Tibial artery (tissue), 4 donors: ENCODE measurements at places on chromosomes 4 and X.

DNA sequence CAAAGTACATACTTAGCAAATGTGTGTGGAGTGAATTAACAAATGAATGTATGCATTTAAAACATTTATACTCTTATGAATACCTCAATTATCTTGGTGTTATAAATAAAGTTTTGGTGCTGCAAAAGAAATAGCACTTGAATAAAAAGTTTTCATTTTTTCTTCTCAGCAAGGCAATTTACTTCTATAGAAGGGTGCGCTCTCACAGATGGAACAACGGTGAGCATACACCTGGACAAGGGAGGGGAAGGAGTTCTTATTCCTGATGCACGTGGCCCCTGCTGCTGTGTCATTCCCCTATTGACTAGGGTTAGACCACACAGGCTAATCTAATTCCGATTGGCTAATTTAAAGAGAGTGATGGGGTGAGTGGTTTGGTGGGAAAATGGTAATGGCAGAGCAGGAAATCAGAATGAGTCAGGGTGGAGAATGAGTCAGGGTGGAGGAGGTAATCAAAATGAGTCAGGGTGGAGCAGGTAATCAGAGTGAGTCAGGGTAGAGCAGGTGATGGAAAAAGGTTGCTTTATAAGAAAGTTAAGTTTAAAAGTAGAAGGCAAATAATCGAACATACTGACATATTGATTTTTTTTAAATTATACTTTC lies 28.2 kb upstream of the PGK1 start:
- no peak for DNase-seq
- no peak overlapping the region for H3K27ac ChIP-seq
- no peaks in the 10 kb centered on the region for H3K4me1 ChIP-seq
- H3K27me3 ChIP-seq: no peaks in the 10 kb centered on the region
- no peaks in the 10 kb centered on the region for H3K36me3 ChIP-seq

DNA sequence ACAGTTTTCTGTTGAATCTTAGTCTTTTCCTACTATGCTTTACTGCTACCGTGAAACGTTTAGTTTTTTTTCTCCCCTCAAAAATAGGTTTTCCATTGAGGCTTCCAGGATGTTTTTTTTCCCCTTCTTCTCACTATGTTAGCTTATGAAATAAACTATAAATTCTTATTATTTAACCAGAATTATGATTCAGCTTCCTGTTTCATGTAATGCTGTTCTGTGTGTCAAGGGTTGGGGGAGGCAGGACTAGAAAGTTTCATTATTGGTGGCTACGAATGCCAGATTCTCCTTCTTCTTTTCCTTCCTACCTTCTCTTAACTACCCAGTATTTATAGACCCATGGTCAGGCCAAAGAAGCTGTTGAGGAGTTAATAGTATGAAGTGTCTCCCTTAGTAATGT lies 11.8 kb downstream of the CLCN5 start:
- no peaks in the 10 kb centered on the region for H3K36me3 ChIP-seq
- H3K27ac ChIP-seq: no peak overlapping the region
- no peaks in the 10 kb centered on the region for H3K27me3 ChIP-seq
- DNase-seq: no peak

DNA sequence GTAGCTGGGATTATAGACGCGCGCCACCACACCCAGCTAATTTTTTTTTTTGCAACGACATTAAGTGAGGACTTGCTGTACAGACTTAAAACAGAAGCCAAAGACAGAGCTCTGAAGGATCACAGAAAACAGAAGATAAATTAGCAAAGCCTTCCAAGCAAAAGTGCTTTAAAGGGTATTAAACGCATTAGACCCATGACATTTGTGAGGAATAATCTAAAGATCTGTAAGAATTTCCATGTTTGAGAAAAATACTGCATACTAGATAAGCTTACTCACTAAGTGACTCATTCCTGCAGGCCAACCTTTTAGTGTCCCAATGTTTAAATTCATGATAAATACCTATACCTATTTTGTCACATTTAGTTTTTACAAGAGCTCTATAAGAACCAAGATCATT lies 27.4 kb downstream of the SMARCA1 start:
- peaks cover 4% of the 10 kb centered on the region for H3K36me3 ChIP-seq
- no peak overlapping the region for H3K27ac ChIP-seq

GRCh38 chrX:633985-634958 lies 3.7 kb downstream of the SHOX start:
- no peak overlapping the region for H3K4me3 ChIP-seq
- no peaks in the 10 kb centered on the region for H3K36me3 ChIP-seq
- DNase-seq: no peak
- H3K27ac ChIP-seq: no peak overlapping the region
- H3K4me1 ChIP-seq: peaks cover 3% of the 10 kb centered on the region

GRCh38 chr4:165540206-165540830 lies 161.5 kb downstream of the CPE start:
- no peak for DNase-seq
- no peaks in the 10 kb centered on the region for H3K27me3 ChIP-seq
- H3K4me1 ChIP-seq: no peaks in the 10 kb centered on the region
- H3K27ac ChIP-seq: no peak overlapping the region
- H3K36me3 ChIP-seq: no peaks in the 10 kb centered on the region
- no peak overlapping the region for H3K4me3 ChIP-seq

DNA sequence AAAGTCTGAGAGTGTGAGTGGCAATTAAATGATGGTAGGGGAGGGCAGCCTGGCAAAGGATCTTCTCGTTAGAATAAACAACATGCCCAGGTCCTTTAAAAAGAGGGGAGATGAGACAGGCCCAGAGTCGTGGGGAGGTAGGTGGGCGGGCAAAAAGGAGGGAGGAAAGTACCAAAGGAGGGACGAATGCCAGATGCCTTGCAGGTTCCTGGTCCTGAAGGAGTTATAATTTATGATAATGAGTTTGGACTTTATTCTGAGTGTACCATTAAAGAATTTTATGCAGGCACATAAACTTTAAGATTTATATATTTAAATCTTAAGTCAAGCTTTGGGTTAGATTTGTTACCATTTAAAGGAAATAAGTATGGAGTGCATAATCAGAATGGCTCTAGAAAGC lies 62.3 kb upstream of the SMARCA5 start:
- DNase-seq: no peak
- no peak overlapping the region for H3K27ac ChIP-seq
- no peaks in the 10 kb centered on the region for H3K27me3 ChIP-seq
- peaks cover 12% of the 10 kb centered on the region for H3K36me3 ChIP-seq
- no peak overlapping the region for H3K4me3 ChIP-seq
- no peaks in the 10 kb centered on the region for H3K4me1 ChIP-seq

DNA sequence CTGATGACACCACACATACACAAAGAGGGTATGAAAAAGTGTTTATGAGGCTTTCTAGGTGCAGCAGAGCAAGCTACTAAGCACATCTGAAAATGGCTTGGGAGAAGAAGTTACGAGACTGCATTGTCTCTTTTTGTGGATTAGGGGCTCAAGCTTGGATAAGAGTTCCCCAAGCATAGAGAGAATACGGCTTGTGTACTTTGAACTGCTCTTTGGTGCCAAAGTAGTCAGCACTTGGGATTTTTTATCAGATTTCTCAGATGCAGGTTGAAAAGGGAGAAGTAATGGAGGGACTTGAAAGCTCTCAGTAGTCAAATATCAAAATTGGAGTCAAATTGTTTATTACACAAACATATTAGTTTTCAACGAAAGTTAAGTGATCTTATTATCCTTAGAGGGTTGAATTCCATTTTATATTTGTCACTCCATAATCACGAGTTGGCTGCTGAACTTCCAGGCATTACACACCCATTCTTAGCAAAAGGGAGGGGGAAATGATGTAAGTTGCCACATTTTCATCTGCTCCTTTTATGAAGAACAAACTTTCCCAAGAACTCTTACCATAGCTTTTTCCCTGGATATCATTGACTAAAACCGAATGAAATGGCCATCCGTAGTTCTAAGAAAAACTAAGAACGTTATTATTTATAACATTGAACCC lies 1904.9 kb downstream of the PCDH7 start:
- no peak overlapping the region for H3K4me3 ChIP-seq
- no peak for DNase-seq
- H3K4me1 ChIP-seq: no peaks in the 10 kb centered on the region
- no peaks in the 10 kb centered on the region for H3K27me3 ChIP-seq
- no peak overlapping the region for H3K27ac ChIP-seq

DNA sequence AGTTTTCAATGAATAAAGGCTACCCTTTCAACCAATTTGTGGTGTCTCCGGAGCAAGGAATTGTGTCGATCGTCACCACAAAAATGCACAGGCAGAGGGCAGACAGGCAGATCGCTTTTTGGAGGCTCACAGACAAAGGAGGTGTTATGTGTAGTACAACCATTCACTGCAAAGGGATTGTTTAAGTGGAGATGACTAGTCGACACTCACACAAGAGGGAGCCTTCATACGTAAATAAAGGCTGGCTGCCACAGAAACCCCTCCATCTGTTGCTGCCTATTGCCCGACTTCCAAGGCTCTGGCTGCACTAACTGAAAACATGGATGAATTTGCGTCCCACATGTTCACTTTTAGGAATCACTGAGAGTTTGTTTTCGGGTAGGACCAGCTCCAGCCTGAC lies 281.1 kb downstream of the NKX6-1 start:
- no peaks in the 10 kb centered on the region for H3K36me3 ChIP-seq
- H3K27ac ChIP-seq: no peak overlapping the region
- H3K4me1 ChIP-seq: no peaks in the 10 kb centered on the region

DNA sequence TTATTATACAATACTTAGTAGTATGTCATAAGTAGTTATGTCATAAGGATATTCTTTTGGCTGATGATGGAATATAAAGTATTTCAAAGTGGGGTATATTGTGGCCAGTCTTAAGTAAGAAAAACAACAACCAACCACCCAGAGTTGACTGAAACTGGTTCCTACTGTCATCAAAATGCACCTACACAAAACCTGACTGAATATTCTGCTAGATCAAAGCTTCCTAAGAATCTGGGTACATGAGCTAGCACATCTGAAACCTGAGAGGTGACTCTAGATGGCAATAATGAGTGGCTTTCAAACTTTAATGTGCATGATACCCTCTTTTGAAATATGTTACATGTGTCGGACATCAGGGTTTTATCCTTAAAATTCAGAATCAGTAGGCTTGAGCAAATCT lies 60.4 kb downstream of the REELD1 start:
- no peaks in the 10 kb centered on the region for H3K36me3 ChIP-seq
- no peaks in the 10 kb centered on the region for H3K27me3 ChIP-seq
- DNase-seq: no peak
- no peak overlapping the region for H3K27ac ChIP-seq

DNA sequence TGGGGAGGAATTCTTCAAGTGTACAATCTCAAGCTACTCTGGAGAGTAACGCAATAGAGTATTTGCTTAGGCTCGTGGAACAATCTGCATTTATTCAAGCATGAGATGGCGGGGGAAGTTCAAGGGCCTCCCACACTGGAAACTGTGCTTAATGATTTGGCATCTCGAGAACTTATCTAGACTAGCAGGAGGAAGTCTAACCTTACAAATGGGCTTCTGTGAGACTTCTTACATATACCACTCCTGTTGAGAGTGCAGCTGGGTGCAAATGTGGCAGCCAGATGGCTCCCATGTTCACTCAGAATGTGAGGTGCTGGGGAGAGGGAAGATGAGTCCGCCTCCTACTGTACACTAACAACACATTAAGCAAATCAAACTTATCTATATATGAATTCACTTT lies 29.3 kb upstream of the PTPN13 start:
- H3K36me3 ChIP-seq: no peaks in the 10 kb centered on the region
- H3K4me3 ChIP-seq: no peak overlapping the region
- H3K27me3 ChIP-seq: no peaks in the 10 kb centered on the region
- no peak for DNase-seq
- H3K4me1 ChIP-seq: no peaks in the 10 kb centered on the region

- no peak overlapping the region for H3K27ac ChIP-seq
- H3K27me3 ChIP-seq: peaks cover 62% of the 10 kb centered on the region
- no peak overlapping the region for H3K4me3 ChIP-seq
These were observed 125.7 kb upstream of the NKX1-1 start for GRCh38 chr4:1531683-1532548.

GRCh38 chr4:142408003-142408441 lies 438.1 kb downstream of the INPP4B start:
- no peaks in the 10 kb centered on the region for H3K27me3 ChIP-seq
- no peak for DNase-seq
- H3K36me3 ChIP-seq: no peaks in the 10 kb centered on the region
- no peak overlapping the region for H3K4me3 ChIP-seq
